ENCODE measurements at places on chromosomes 13 and 19.
A peak's percentile ranks its signal among the peaks of the same experiment; 100 is the strongest.

GRCh38 chr19:10000171-10000826, 10.0 kb downstream of the COL5A3 start:
- peak; percentile 78 for DNase-seq

GRCh38 chr19:31274251-31275067, 74.8 kb downstream of the TSHZ3 start:
- DNase-seq: no peak

DNA sequence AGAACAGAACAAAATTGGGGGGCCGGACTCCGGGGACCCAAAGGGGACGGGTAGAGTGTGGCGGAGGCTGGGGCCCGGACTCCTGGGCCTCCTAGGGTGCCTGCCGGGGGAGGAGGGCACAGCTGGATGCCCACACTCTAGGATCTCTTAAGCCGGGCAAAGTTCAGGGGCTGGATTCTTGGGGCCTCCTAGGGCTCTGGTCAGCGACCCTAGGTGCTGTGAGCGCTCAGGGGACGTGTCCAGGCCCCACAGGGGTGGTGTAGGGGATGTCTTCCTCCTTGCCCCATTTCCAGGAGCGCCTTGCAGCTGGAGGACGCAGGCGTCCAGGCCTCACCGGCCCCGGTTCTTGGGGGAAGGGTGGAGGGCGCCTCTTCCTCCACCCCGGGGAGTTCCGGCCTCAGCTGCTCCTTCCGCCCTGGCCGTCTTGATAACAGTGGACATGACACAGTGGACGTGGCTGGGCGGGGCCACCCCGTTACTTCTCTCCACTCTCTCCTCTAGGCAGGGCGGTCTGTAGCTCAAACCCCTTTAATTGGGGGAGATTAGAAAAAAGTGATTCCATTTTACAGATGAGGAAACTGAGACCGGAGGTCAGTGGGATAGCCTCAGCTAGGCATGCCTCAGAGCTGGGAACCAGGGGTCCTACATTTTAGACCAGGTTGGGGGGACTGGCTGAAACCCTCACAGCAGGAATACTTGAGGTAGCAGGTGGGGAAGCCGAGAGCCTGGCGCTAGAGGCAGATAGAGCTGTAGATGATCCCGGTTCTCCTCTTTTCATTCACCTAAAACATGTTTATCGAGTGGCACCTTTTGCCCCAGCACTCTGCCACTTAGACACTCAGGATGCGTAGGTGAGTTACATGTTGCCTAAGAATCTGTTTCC, 705 bp downstream of the STXBP2 start:
- DNase-seq: peak; percentile 31

GRCh38 chr13:108850691-108851090, 221.3 kb downstream of the MYO16 start:
- DNase-seq: no peak

GRCh38 chr13:24927810-24928404, 163.9 kb downstream of the RNF17 start:
- no peak for DNase-seq

DNA sequence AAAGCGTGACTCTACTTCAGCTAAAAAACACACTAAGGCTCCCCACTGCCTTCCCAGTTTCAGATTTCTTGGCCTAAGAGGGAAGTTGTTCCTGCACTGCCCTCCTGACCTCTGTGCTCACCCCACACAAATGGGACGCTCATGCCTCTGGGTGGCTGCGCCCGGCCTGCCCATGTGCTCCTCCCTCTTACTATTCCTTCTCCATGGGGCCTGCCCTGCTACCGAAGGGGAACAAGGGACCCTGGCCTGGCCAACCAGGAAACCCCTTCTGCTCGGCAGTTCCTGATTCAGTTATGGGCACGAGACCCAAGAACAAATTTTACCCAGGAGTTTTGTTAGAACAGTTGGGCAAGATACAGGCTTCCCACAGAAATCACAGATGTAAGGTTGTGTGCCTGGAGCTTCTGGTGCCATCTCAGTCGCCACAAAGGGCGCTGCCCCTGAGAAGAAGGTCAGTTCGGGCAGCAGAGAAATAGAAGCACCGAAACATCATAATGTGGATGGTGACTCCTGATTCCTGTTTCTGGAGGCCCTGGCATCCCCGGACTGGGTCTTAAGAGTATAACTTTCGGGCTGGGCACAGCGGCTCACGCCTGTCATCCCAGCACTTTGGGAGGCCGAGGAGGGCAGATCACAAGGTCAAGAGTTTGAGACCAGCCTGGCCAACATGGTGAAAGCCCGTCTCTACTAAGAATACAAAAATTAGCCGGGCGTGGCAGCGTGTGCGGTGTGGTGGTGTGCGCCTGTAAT, 5.4 kb upstream of the PLPP2 start:
- DNase-seq: no peak

DNA sequence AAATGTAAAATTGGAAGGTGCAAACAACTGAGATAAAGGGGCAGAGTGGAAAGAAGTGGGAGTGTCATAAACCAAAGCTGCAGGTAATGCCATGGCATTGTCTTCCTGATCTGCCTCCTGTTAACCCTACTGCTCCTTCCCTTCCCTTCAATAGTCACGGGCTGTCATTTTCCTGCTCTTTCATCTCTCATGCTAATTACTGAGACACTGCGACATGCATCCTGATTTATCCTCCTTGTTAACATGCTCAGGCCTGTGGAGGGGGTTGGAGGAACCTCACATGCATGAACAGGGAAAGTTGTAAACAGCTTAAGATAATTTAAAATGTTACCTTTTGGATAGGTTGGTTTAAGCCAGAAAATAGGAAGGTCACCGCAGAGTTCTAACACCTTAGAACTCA, 27.2 kb downstream of the CNMD start:
- DNase-seq: no peak

- DNase-seq: no peak
These were observed 259.2 kb upstream of the TMTC4 start for GRCh38 chr13:100933841-100934240.

GRCh38 chr13:60379837-60380565, 17.0 kb upstream of the TDRD3 start:
- DNase-seq: no peak

DNA sequence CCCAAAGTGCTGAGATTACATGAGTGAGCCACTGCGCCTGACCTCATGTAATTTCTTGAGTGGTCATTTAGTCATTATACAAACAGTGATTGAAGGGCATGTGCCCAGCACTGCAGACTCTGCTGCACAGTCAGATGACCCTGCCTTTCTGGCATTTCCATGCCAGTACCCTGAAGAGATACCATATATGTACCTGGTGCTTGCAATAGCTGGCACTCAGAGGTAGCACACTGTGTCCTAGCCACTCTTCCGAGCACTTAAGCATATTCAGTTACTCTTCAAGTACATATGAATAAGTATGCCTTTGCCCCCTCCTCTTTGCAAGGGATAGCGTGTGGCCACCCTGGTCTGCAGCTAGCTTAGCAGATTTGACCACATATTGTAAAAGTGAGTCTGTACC, 15.5 kb downstream of the STX10 start:
- no peak for DNase-seq

GRCh38 chr13:78033509-78033908, 114.9 kb upstream of the EDNRB start:
- DNase-seq: no peak

DNA sequence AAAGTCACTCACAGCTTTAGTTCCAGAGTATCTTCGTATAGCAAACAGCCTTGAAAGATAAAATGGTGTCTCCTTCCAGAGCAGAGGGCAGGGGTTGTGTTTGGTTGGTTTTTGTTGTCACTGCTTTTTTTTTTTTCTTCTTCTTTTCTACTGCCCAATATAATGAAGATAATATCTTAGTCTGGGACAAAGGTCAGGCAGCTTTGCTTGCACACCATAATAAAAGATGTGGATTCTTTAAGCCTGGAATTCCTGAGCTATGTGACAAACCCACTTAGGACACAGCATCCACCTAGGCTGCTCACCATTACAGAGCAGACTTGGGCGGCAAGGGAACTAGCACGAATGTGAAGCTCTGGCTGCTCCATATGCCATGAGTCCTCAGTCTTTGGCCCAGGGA, 165.6 kb upstream of the MIR17HG start:
- no peak for DNase-seq

Measured in activated naive CD4-positive, alpha-beta T cell treated with anti-CD3 and anti-CD28 coated beads, Interleukin-2, amount 10 ng/mL, durations not matched to agents 7 days and 5 days (primary cell).